ENCODE measurements at places on chromosomes 4 and X.

DNA sequence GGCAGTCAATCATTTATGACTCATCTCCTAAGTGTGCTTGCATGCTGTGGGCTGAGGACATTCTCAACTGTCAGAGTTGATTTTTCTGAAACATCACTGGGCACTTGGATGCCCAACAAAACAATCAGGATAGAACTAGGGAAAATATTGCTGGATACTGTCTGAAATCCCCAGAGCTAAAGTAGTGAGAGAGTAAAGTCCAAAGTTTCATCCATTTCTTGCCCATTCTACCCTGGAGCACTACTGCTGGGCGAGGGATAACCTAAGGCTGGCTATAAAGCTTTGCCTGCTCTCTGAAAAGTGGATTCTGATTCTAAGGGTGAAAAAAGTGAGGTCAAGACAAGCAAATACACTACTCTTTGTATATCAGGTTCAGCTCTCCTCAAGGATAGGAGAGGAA lies 279.6 kb upstream of the EDA2R start:
- DNase-seq, result no peak

GRCh38 chr4:54783402-54784110 lies 125.8 kb downstream of the KIT start:
- DNase-seq, result no peak

- DNase-seq, result no peak
Measured at GRCh38 chrX:63686878-63687714, 97.9 kb downstream of the ARHGEF9 start.

- DNase-seq, result no peak
Measured at GRCh38 chr4:151983854-151984253, 223.0 kb upstream of the GATB start.

- no peak for DNase-seq
Measured at GRCh38 chrX:112687189-112687691, 7.5 kb upstream of the LHFPL1 start.

- DNase-seq, result no peak
Measured at GRCh38 chrX:42094218-42094617, 170.9 kb upstream of the CASK start.

DNA sequence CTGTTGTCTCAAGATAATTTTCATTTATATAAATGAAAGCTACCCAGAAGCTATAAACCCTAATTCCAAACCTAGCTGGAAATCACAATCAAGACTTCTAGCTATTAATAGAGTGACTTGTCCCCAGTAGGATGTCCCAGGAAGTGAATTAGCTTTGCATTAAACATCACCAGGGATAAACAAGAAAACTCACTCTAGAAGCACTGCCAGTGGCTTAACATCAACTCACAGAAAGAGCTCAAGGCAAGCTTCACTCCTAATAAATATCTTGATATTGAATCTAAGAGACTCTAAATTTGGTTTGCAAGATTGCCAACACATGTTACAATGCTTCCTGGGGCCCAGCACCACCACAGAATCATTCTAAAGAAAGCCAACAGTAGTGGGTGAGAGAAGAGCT lies 468.7 kb upstream of the FAM241A start:
- no peak for DNase-seq
